ENCODE measurements at places on chromosomes 1 and 21.
A peak's percentile ranks its signal among the peaks of the same experiment; 100 is the strongest.

GRCh38 chr1:31752952-31753475, 11.1 kb downstream of the ADGRB2 start:
- peak; percentile 72 for DNase-seq

GRCh38 chr1:100347009-100347966, 5.0 kb upstream of the CDC14A start:
- DNase-seq, result no peak

- no peak for DNase-seq
Observed at GRCh38 chr1:163258181-163258580, 55.5 kb upstream of the RGS5 start.

- DNase-seq, result peak; percentile 2
Observed at GRCh38 chr1:110250749-110251148, 40.6 kb downstream of the KCNC4 start.

- no peak for DNase-seq
Observed at GRCh38 chr21:46413365-46413696, 45.4 kb upstream of the DIP2A start.
